WTC11 (cell line): ENCODE measurements at places on chromosomes 5 and 9.

DNA sequence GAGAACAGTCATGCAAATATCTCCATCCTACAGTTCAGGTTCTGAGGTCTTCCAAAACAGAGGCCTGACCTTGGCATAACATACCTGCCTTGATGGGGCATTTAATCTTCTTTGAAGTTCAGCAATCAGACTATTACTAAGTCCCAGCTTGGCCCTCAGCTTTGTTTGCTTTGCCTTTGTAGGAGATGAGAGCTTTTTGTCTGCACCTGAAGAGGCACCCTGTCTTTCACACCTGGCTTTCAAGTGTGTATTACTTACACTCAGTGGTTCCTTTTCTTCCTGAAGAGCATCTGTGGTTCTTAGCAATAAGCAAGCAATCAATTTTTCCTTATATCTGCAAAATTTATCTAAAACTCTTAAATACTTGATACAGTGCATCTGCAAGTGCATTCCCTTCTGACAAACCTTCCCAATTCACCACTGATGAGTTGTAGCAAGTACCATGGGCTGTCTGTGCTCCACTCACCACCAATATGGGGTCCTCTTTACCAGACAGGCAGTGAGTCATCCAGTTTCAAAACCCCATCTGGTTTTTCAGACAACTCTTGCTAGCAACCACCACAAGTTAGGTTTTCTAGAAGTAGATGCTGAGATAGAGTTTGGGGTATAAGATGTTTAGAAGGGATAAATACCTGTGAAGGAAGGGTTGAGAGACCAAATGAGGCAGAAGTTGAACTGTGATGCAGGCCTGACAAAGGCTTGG is 100.2 kb downstream of the HINT1 start:
- H3K4me1 ChIP-seq = 0 out of 2 replicates have a peak, but pooled peaks cover 4% of the 10 kb centered on the region
- peaks cover 4% of the 10 kb centered on the region; the same call in 1 of the 2 replicates for H3K27me3 ChIP-seq
- DNase-seq = no peak
- H3K4me3 ChIP-seq = no peak overlapping the region

DNA sequence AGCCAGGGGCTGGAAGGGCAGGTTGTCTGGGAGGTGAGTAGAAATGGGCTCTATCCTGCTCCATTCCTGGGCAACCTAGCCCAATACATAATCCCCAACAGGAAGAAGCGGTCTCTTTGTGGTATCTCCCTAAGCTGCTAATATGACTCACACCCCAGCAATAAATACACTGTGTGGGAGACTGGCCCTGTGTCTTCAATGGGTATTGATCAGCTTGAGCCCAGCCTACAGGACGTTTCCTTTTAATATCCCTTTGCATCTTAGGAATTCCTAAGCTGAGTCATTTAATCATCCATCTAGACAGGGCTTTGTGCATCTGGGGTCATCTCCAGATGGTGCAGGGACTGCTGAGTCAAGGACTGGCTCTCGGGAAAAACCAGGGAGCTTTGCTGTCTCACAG is 207.0 kb upstream of the PANK3 start:
- DNase-seq = no peak
- H3K4me1 ChIP-seq = peaks cover 15% of the 10 kb centered on the region; the same call in 1 of the 2 replicates
- H3K27ac ChIP-seq = no peak overlapping the region
- no peaks in the 10 kb centered on the region; the same call in 1 of the 2 replicates for H3K27me3 ChIP-seq

GRCh38 chr5:126516852-126517251 is 78.2 kb downstream of the ALDH7A1 start:
- H3K27me3 ChIP-seq = no peaks in the 10 kb centered on the region
- DNase-seq = no peak
- no peak overlapping the region for H3K4me3 ChIP-seq
- no peak overlapping the region for H3K27ac ChIP-seq
- H3K4me1 ChIP-seq = peaks cover 21% of the 10 kb centered on the region

DNA sequence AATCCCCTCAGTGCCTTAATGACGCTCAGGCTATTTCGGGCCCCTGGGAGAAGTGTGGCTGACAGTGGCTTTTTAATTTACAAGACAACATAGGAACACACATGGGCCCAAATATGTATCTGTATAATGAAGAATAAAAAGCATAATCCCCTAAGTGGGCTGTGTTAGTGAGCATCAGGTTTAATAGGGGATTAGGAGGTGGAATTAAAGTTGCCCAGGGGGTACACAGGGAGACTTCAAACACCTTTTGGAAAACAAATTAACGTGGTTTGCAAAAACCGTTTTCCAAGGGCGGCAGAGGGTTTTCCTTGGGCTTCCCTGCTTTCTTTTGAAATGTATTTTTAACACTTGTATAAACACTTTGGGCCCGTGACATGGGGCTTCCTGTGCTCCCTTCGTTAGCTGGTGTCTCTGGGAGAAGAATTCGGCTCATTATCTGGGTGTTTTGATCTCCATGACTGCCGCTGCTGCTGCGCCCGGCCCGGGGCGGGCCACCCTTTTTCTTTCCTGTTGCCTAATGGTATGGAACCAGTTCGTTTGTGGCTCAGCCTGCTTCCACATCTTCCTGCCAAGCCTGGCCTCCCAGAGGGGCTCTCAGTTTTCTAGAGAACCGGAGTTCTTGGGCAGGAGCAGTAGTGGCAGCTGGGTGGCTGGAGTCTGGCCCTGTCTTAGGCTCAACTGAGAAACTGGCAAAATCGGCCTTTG is 173.0 kb downstream of the MACROH2A1 start:
- H3K36me3 ChIP-seq = no peaks in the 10 kb centered on the region
- no peak overlapping the region for H3K4me3 ChIP-seq
- peaks cover 27% of the 10 kb centered on the region for H3K27me3 ChIP-seq
- peaks cover 10% of the 10 kb centered on the region for H3K4me1 ChIP-seq

GRCh38 chr5:36998578-36998977 is 122.0 kb downstream of the NIPBL start:
- peaks cover 24% of the 10 kb centered on the region for H3K36me3 ChIP-seq
- H3K27ac ChIP-seq = no peak overlapping the region
- no peak overlapping the region for H3K4me3 ChIP-seq
- no peak for DNase-seq

DNA sequence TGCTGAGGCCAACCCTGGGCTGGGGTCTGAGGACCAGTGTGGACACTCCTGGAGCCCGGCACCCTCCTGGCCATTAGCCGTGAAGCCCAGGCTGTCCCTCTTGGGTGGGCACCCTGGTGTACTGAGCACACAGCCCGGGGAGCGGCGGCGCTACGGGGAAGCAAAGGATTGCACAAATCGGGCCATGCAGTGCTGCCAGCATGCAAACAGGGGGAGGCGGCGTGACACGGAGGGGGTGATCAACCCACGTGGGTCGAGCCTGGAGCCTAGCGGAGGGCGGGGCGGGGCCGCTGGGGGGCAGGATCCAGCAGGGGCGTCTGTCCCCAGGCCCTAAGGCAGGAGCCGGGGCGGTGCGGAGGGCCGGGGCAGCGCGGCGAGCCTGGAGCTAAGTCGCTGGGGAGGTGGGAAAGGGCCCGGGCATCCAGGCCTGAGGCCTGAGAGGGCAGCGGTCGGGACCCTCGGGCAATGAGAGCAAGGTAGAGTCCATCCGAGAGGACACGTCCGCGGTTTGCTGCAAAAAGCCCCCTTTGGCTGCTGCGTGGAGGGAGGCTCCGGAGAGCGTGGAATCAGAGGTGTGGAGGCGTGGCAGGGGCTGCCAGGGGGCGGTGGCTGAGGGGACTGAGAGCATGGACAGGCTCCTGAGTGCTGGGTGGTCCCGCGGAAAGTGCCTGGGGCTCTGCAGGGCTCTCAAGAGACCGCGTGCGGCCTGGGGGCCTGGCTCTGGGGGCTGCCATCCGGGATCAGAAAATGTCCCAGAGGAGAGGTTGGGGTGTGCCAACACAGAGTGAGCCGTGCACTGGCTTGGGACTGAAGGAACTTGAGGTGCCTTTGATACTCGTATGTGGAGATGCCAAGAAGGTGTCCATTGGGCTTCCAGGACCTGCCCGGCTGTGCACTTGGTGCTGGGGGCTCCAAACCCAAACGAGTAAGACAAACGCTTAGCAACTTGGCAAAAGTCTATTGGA is 94.2 kb downstream of the BARX1 start:
- H3K4me1 ChIP-seq = peaks cover 27% of the 10 kb centered on the region
- peak overlapping the region; percentile 34; the same call in 1 of the 2 replicates for H3K4me3 ChIP-seq
- H3K27me3 ChIP-seq = no peaks in the 10 kb centered on the region; the same call in 1 of the 2 replicates

GRCh38 chr5:158599157-158599556 is 500.6 kb downstream of the EBF1 start:
- H3K36me3 ChIP-seq = no peaks in the 10 kb centered on the region
- H3K27me3 ChIP-seq = no peaks in the 10 kb centered on the region
- no peaks in the 10 kb centered on the region for H3K4me1 ChIP-seq
- no peak overlapping the region for H3K27ac ChIP-seq
- no peak overlapping the region for H3K4me3 ChIP-seq

- H3K27ac ChIP-seq = no peak overlapping the region
- H3K27me3 ChIP-seq = no peaks in the 10 kb centered on the region
- H3K4me3 ChIP-seq = no peak overlapping the region
- no peaks in the 10 kb centered on the region for H3K36me3 ChIP-seq
These were observed 424.6 kb upstream of the WWC1 start for GRCh38 chr5:167866797-167867196.

DNA sequence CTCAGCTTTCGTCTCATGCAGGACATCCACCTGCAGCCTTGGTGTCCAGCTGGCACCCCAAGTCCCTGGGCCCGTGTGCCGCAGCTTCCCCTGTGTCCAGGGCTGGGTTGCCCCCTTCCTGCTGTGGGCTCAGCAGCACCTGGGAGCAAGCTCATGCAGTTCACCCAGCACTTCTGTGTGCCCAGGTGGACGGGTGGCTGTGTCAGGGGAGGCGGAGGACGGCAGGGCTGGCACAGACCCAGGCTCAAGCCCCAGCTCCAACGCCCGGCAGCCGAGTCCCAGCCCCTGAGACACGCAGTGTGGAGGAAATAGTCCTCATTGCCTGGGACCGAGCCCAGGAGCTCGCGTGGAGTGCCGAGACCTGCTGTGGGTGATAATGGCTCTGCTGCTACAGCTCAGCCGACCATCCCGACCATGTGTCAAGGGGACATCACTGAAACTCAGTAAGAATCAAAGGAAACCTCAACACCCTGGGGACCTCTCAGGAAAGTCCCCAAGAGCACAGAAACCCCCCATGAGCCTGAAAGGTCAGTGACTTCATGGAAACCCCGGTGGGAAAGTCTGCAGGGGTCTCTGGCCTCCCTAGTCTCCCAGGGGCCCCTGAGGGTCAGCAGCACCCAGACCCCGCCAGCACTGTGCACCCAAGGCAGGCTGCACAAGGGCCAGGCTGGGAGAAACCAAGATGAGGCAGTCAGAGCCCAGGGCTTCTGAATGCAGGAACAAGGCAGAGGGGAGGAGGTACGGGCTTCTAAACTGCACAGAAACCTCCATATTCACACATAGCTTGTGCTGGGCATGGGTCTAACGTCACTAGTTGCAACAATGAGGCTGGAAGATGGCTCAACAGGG is 38.8 kb downstream of the LPCAT1 start:
- no peak for DNase-seq
- peaks cover 43% of the 10 kb centered on the region for H3K36me3 ChIP-seq
- H3K27me3 ChIP-seq = no peaks in the 10 kb centered on the region
- peaks cover 3% of the 10 kb centered on the region for H3K4me1 ChIP-seq
- H3K4me3 ChIP-seq = no peak overlapping the region

GRCh38 chr9:130609163-130609562 is 29.8 kb downstream of the FUBP3 start:
- peaks cover 6% of the 10 kb centered on the region for H3K4me1 ChIP-seq
- H3K27ac ChIP-seq = peak overlapping the region; percentile 59
- peaks cover 16% of the 10 kb centered on the region for H3K36me3 ChIP-seq
- no peak for DNase-seq

- 0 out of 2 replicates have a peak, but pooled peaks cover 1% of the 10 kb centered on the region for H3K36me3 ChIP-seq
- no peak for DNase-seq
- no peak overlapping the region for H3K4me3 ChIP-seq
- H3K27ac ChIP-seq = peak overlapping the region; percentile 24; the same call in 1 of the 2 replicates
- H3K27me3 ChIP-seq = no peaks in the 10 kb centered on the region
These were observed 41.2 kb upstream of the PTGS1 start for GRCh38 chr9:122329597-122329996.

DNA sequence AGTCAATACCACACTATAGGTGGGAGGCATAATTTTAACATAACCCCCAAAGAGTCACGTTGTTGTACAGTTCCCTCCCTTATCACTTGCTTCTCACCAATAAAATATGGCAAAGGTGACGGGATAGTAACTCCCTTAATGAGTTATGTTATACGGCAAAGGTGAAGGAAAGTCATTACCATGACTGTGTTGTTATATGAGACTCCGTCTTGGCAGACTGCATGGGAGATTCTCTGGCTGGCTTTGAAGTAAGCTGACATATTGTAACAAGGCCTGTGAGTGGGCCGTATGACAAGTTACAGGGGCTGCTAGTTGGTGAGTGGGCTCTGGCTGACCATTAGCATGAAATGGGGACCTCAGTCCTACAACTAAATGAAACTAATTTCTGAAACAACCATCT is 366.4 kb upstream of the FTMT start:
- no peaks in the 10 kb centered on the region for H3K27me3 ChIP-seq
- H3K4me1 ChIP-seq = no peaks in the 10 kb centered on the region
- DNase-seq = no peak
- no peak overlapping the region for H3K4me3 ChIP-seq

DNA sequence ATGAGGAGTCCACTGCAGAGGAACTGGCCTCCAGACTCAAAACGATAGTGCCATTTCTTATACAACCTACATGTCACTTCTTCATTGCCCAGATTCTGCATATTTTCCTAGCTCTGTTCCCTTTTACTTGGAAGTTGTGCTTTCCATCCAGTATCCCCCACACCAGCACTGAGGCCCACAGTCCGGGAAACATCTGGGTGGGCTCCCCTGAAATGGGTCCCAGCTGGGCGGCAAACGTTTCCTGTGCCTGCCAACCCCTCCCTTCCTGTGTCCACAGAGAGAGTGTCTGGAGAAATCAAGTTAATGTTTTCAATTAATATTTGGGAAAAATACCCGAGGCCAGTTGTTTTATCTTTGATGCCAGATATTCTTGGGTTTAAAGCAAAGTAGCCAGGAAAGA is 111.8 kb downstream of the COL23A1 start:
- no peak for DNase-seq
- H3K4me1 ChIP-seq = peaks cover 10% of the 10 kb centered on the region
- no peaks in the 10 kb centered on the region for H3K27me3 ChIP-seq
- H3K4me3 ChIP-seq = no peak overlapping the region
- no peak overlapping the region for H3K27ac ChIP-seq

DNA sequence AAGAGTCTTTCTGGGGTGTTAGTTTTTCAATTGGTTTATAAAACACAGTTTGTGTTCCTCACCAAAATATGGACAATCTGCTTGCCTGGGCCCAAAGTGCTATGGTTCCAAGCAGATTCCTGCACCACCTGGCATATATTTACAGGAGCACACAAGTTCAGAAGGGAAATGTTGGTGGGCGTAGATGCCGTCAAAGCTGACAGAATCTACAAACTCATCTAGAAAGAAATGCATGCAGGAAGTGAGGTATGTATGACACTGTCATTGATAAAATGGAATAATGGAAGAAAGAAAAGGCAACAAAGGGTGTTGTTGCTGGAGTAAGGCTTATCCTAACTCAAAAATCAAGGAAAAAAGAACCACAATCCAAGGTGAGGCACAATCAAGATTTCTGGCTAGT is 225.8 kb downstream of the MLLT3 start:
- no peaks in the 10 kb centered on the region for H3K36me3 ChIP-seq
- peaks cover 21% of the 10 kb centered on the region for H3K4me1 ChIP-seq
- H3K4me3 ChIP-seq = no peak overlapping the region
- DNase-seq = no peak
- H3K27me3 ChIP-seq = no peaks in the 10 kb centered on the region
